Activated CD4-positive, alpha-beta T cell treated with anti-CD3 and anti-CD28 coated beads for 1 hour (primary cell): ENCODE measurements at places on chromosomes 11 and 22.

DNA sequence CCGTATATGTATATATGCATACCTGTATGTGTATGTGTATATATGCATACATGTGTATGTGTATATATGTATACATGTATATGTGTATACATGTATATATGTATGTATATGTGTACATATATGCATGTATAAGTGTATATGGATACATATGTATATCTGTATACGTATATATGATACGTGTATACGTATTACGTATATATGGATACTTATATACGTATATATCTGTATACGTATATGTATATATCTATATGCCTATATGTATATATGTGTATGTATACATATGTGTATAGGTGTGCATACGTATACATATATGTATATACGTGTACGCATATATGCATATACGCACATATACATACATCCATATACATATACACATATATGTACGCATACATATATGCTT lies 681.6 kb upstream of the ANO3 start:
- no peak for DNase-seq

- no peak for DNase-seq
These were observed 128.0 kb downstream of the TENM4 start for GRCh38 chr11:79312617-79313529.

GRCh38 chr11:33536178-33536577 lies 164.4 kb downstream of the C11orf91 start:
- DNase-seq = no peak

DNA sequence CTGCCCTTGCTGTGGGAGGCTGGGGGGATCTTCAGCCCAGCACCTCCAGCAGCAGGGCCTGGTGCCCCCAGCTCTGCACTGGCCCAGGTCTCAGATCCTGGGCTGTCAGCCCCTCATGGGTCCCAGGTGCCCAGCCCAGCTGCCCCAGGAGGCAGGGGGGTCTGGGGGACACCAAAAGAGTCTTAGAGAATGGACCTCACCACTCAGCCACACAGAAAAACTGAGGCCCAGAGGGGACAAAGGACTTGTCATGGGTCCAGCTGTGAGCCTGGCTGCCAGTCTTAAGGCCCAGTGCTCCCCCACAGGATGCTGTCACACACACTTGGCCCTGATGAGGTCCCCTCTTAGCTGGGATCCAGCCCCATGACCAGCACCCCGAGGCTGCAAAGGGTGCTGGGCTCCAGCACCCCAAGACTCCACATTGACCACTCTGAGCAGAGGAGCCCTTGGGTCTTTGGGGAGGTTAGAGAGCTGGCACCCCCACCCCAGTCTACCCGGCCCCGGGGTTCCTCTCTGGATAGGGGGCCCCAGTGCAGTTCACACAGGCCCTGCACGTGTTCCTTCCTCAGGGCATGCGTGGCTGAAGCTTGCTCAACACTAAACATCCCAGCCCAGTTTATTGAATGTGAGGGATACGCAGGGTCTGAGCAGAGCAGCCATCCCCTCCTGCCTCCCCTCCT lies 54.4 kb downstream of the IGLL5 start:
- no peak for DNase-seq

GRCh38 chr22:31488346-31488883 lies 1.2 kb downstream of the EIF4ENIF1 start:
- DNase-seq = no peak
